ENCODE measurements at places on chromosomes 16 and 17.
A peak's percentile ranks its signal among the peaks of the same experiment; 100 is the strongest.

DNA sequence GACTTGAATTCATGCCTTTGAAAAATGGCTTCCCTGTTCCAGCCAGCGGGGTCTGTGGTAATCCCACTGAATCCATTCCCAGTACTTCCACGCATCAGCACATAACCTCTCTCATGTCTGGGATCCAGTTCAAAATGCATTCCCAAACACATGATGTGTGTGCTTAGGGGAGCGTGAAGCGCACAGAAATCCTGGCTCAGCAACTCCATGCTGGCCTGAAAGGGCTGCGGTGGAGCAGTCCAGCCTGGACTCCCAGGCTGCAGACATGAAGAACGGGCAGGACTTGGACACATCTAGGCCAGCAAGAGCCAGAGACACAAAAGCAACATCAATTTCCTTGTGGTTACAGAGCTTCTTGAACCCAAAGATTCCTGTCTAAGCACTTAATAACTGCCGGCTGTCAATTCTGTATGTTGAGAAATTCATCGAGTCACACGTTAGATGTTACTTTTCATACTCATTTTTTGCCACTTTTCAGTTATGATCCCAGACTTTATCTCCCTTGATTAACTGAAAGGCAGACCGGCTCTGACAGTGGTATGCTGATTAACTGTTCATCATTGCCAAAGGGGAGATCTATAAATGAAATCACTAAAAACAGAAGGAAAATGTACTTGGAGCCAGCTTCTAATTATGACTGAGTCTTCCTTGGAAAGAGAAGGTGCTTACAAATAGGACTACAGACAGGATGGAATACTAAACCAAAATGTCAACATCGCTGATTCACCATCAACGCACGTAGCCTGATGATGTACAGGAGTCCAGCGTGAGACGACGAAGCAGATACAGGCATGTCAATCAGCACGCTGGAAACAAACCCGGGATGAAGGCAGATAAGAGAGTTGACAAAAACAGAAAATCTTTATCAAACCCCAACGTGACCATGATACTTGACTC lies 23.0 kb downstream of the NSMCE1 start:
- no peak for DNase-seq
- no peak overlapping the region for H3K27ac ChIP-seq
- peaks cover 5% of the 10 kb centered on the region for H3K4me1 ChIP-seq
- H3K36me3 ChIP-seq: no peaks in the 10 kb centered on the region

GRCh38 chr17:28469376-28469775 lies 4.1 kb upstream of the SLC13A2 start:
- H3K36me3 ChIP-seq: no peaks in the 10 kb centered on the region
- no peak overlapping the region for H3K4me3 ChIP-seq
- peak; percentile 18 for DNase-seq
- H3K27ac ChIP-seq: no peak overlapping the region

DNA sequence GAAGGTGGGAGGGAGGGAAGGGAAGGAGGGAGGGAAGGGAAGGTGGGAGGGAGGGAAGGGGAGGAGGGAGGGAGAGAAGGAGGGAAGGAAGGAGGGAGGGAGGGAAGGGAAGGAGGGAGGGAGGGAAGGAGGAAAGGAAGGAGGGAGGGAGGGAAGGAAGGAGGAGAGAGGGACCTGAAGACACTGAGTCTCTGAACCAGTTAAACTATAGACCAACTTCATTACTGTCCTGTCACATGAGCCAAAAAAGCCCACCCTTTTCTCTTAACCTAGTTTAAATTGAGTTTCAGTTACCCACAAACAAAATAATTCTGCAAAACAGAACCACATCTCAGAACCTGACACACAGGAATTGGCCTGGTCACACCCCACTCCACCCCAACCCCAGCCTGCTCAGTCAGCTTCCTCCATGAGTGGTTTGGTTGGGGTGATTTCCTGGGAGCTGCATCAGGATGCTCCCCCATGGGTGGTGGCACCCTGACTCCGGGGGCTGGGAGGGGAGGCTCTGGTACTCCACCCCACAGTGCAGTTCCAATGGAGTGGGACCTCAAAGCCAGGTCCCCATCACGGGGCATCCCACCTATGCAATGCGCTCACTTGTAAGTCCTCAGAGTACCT lies 4.7 kb upstream of the PRR29 start:
- H3K27ac ChIP-seq: no peak overlapping the region
- no peak for DNase-seq
- H3K4me1 ChIP-seq: no peaks in the 10 kb centered on the region

DNA sequence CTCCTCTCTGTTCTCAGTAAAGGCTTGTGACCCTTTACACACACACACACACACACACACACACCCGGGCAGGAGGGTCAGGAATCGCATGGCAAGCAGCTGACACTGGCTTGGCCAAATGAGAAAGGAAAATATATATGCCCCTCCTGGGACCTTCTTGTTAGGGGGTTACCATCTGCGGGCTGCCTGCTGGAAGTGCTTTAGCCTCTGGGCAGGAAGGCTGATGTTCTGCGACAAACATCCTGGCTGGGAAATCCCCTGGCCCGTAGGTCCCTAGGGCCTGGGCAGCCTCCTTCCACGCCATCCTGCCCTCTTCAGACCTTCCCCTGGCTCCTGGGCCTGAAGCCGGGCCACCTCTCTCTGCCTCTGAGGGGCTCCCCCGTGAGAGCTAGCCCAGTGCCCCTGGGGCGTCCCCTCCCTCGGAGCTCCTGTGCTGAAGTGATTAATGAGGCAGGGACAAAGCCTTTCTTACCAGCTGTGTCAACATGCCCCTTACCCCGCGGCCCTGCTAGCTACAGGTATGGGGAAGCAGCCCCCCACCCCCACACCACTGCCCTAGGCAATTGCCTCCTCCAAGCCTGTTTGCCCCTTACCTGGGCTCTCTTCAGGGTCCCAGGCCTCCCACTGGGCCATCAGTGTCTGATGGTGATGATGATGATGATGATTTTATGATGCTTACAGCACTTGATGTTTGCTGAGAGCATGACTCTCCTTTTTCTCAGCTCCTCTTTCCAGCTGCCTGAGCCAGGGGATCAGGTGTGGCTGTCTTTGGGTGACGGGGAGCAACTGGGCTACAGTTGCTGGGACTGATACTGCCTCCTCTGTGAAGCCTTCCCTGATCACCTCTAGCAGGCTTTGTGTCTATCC lies 32.8 kb upstream of the ETV4 start:
- no peaks in the 10 kb centered on the region for H3K4me1 ChIP-seq
- H3K27me3 ChIP-seq: no peaks in the 10 kb centered on the region
- H3K36me3 ChIP-seq: no peaks in the 10 kb centered on the region
- H3K27ac ChIP-seq: no peak overlapping the region

DNA sequence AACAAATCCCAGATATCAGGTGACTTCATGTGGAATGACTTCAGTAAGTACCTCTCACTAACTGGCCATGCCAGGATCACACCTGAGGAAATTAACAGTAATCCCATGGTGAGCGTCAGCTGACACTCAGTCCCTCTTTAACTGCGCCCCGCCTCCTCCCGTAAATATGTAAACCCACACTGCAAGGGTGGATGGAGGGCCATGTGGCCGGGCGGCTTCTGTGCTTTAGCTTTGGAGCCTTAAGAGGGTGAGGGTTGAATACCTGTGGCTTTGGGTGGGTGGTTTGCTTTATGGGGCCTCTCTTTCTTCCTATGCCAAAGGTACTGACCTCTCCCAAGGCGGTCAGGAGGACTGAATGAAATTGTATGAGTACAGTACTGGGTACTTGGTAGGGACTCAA lies 141.7 kb downstream of the MRM1 start:
- no peak overlapping the region for H3K27ac ChIP-seq
- H3K27me3 ChIP-seq: no peaks in the 10 kb centered on the region
- no peaks in the 10 kb centered on the region for H3K36me3 ChIP-seq
- peaks cover 10% of the 10 kb centered on the region for H3K4me1 ChIP-seq
- H3K4me3 ChIP-seq: no peak overlapping the region

- H3K27ac ChIP-seq: no peak overlapping the region
- H3K36me3 ChIP-seq: no peaks in the 10 kb centered on the region
- H3K4me3 ChIP-seq: no peak overlapping the region
Observed at GRCh38 chr17:835263-835662, 53.1 kb downstream of the MRM3 start.

GRCh38 chr16:10971560-10971961 lies 27.2 kb downstream of the CLEC16A start:
- peak; percentile 96 for DNase-seq
- H3K27ac ChIP-seq: peak overlapping the region; percentile 13
- peaks cover 6% of the 10 kb centered on the region for H3K4me1 ChIP-seq
- no peaks in the 10 kb centered on the region for H3K27me3 ChIP-seq

DNA sequence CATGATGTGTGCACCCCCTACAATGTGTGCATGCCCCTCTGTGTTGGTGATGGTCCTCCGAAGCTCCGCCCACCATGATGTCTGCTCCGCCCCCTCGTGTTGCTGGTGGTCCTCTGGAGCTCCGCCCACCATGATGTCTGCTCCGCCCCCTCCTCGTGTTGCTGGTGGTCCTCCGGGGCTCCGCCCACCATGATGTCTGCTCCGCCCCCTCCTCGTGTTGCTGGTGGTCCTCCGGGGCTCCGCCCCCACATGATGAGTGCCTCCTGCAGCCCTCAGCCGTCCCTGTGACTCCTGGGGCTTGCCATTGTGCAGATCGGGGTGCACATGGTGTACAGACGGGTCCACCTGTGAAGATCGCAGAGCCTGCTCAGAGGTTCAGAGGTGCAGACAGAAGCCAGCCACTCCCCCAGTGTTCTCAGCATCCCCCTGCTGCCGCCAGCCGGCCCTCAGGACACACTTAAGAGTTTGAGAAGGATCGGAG lies 129.1 kb upstream of the CHMP6 start:
- H3K4me3 ChIP-seq: no peak overlapping the region
- H3K27ac ChIP-seq: no peak overlapping the region
- no peak for DNase-seq
- no peaks in the 10 kb centered on the region for H3K4me1 ChIP-seq
- H3K36me3 ChIP-seq: no peaks in the 10 kb centered on the region

DNA sequence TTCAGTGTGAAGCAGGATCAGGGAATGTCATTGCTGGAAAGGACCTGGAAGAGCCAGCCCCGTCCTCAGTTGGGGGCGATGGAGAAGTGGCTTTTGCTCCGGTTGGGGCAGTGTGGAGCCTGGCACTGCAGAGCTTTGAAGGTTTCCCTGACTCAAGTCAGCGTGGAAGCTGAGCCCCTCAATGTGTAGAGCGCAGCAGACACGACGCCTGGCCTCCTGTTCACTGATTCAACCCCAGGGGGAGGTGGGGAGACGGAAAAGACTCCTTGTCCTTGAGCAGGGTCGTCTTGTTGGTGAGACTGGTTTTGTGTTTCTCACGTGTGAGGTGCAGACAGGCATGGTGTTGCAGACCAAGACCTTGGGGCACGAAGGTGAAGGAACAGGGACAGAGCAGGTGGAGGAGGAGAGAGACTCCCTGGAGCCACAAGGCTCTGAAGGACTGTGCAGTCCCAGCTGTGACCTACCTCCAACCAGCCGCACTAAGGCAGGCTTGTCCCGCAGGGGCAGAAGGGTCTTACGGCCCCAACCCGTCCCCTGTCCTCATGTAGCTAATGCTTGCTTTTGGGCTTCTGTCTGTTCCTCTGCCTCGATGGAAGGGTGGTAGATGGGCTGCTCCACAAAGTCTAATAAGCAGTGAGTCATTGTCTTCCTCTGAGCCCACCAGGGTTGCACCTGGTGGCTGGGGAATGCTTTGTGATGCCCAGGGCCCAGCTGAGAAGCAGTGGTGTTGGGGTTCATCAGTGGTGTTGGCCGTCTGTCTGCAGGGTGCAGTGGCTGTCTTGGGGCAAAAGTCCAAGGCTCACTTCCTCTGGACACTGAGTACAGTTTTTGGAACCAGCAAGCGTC lies 47.8 kb downstream of the MPRIP start:
- H3K36me3 ChIP-seq: no peaks in the 10 kb centered on the region
- no peak overlapping the region for H3K4me3 ChIP-seq
- no peak overlapping the region for H3K27ac ChIP-seq
- peaks cover 3% of the 10 kb centered on the region for H3K4me1 ChIP-seq
- H3K27me3 ChIP-seq: no peaks in the 10 kb centered on the region

Measured in mesendoderm (in vitro differentiated cells).